AG20443 (cell line): ENCODE measurements at places on chromosomes 11 and 22.
A peak's percentile ranks its signal among the peaks of the same experiment; 100 is the strongest.

- peak; percentile 78 for DNase-seq
Observed at GRCh38 chr11:130737866-130738431, 178.3 kb downstream of the SNX19 start.

GRCh38 chr11:126487711-126488110, 132.2 kb downstream of the ST3GAL4 start:
- DNase-seq, result no peak

- DNase-seq, result no peak
Observed at GRCh38 chr22:28398981-28399380, 280.7 kb downstream of the TTC28 start.

GRCh38 chr22:37769056-37769455, 38.7 kb upstream of the GCAT start:
- DNase-seq, result no peak

DNA sequence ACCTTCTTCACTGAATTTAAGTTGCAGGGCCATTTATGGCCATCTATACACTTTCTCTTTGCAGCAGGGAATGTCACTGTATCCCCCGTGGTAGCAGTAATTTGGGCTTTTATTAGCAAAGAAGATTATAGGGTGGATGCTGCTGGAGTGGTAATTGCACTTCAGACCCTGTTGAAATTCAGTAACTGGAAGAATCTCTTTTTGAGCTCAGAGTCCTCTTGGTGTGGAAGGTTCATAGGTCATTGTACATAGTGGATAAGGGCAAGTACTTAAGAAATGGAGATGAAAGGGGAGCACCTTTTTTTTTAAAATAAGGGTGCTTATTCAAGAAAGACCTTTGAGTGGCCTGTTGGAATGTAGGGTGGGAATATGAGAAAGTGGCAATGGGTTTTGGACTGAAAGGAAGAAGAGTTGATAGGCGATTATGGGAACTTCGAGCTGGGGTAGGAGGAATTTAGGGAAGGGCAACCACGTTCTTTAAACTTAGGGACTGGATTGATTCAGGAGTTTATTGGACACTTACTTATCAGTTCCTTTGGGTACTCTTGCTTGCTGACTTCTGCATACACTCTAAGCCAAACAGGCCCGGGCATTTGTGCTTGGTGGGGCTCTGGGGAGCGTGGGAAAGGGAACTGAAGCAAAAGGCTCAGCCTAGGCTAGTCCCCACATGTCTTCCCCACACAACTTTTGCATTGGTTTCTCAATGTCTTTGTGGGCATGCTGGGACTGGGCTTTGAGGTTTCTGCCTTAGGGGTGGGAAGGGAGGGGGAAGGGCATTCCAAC, 26.5 kb downstream of the CTNND1 start:
- DNase-seq, result peak; percentile 27

GRCh38 chr11:66789097-66789890, 53.9 kb upstream of the RCE1 start:
- no peak for DNase-seq

DNA sequence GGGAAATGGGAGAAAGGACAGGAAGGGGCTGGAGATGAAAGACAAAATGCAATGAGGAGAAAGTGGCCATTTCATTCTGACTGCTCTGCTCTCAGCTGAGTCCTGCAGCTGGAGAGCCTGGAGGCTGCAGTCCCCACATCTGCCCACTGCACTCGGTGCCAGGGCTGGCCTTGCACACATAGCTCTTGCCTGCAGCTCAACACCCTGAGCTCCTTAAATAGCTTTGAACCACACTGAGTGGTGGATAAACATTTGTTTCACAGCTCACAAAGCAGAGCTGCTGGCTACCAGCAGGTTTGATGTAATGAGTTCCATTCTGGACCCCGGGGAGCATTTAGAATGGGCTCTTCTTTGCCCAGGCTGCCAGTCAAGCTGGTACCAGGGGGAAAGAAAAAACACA, 426.1 kb upstream of the CADM1 start:
- no peak for DNase-seq

GRCh38 chr22:16563555-16564520, 28.8 kb downstream of the CCT8L2 start:
- no peak for DNase-seq

DNA sequence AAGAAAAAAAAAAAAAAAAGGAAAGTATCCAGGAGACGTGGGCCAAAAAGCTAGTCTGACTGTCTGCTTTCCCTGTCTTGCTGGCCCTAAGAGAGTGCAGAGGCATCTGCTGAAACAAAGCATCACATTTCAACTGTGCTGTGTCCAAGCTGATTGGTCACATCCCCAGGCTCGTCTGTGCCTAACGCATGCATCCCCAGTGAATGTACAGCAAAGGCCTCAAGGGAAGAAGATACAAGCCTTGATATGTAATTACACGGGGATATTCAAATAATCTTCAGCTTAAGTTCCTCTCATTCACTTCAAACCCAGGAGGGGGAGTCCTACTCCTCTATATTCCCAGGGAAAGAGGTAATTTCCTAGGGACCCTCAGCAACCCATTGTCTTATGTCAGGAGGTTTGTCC, 5.4 kb upstream of the SORL1 start:
- no peak for DNase-seq

- DNase-seq, result no peak
Observed at GRCh38 chr11:8933931-8934330, 1.2 kb upstream of the C11orf16 start.

DNA sequence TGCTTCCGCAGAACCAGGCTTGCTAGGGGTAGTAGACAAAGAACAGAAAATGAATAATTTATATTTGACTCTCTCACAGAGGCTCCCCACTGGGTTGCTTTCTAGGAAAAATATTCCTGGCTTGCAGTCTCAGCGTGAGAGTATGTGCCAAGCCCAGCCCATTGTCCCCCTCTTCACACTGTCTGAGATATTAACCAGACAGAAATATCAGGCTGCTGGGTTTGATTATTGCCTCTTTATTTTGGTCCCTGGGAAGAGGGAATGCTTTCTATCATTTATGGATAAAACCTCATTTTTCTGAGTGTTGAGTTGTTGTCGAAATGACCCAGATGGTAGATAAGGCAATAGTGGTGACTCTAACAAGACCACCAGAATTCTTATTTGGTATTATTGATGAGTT, 367.9 kb downstream of the METTL15 start:
- DNase-seq, result no peak

GRCh38 chr11:16936643-16937042, 77.6 kb downstream of the PLEKHA7 start:
- no peak for DNase-seq

DNA sequence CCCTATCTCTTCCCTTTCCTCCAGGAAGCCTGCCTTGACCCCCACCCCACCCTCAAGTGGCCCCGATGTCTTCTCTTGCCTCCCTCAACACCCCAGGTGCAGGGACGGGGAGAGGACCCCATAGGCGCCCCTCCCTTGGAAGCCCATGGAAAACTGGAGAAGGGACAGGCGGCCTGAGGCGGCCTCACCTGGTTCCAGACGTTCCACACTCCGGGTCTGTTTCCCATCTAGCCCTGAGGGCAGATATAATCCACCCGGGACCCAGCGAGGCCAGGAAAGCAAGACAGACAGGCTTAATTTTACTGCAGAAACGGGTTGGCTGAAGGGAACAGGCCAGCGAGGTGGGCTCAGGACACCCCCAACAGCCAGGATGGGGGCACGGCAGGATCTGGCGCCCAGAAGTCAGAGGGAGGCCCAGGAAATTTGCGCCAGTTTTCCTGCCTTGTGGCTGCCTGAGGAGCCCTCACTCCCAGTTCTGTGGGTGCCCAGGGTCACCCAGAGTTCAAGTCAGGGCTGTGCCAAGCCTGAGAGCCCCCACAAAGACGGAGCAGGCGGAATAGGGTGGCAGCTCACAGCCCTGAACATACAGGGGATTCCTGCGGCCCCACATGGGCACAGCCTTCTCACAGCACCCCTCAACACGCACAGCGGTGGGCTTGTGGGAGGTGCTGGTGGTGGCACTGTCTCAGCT, 3.0 kb upstream of the SIGIRR start:
- DNase-seq, result no peak

- DNase-seq, result no peak
Observed at GRCh38 chr11:101288392-101288791, 158.8 kb upstream of the PGR start.

DNA sequence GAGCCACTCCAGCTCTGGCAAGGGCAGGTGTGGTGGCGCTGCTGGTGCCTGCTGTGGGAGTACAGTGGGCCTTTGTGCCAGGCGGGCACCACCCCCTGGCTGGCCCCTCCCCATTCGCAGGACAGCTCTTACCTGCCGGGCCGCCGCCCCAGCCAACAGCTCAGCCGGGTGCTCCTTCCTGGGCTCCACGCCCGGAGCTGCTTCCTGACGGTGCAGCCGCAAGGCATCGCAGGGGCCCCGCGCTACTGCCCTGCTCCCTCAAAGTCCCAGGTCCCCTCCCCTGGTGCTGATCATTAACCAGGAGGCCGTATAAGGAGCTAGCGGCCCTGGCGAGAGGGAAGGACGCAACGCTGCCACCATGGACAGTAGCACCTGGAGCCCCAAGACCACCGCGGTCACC, at the start of gene SLC5A1:
SLC5A1 (plus strand) TSS at position 338 of the 400 bp plus-strand sequence; CDS start at position 359, 21 bp downstream.
- DNase-seq, result no peak

DNA sequence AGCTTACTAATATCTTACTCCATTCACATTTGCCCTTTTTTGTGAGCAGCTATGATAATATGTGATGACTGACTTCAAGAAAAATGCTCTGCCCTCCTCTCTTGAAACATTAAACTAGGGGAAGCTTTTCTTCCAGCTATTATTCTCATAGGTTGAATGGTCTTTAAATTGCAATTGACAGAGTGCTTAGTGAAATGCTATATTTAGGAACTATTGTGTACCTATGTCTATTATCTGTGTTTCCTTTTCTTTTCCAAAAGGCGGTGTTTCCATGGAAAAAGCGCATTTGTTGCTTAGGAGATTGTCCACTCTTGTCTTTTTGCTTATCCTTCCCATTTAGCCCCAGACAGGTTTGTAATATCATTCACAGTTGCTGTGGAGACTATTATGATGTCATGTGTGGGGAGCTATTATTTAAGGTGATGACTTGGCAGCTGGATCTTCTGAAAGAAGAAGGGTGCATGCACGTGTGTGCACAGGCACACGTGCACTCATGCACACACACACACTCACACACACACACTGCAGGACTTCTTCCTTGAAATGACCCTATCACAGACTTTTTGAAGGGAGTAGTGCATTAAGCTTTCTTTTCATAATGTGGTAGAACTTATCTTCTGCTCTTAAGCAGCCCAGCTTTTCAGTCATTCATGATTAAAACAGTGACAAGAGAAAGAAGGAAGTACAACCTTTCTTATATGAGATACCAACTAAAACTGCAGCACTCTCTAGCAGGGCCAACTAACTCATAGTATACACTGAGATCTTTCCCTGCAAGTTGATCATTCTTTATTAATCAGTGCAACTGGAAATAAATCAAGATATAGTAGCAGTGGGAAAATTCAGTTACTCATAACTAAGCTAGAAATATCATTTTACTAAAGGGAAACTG, 340.8 kb upstream of the MTNR1B start:
- DNase-seq, result no peak

GRCh38 chr22:46354176-46354992, 18.9 kb downstream of the TRMU start:
- DNase-seq, result no peak

- DNase-seq, result no peak
Observed at GRCh38 chr11:112485280-112485679, 224.6 kb upstream of the PLET1 start.

GRCh38 chr11:34502949-34503348, 10.6 kb downstream of the ELF5 start:
- DNase-seq, result no peak

- DNase-seq, result no peak
Observed at GRCh38 chr11:121563900-121564822, 111.4 kb upstream of the SORL1-AS1 start.

- peak; percentile 50 for DNase-seq
Observed at GRCh38 chr11:62479631-62480201, 60.9 kb downstream of the SCGB1A1 start.

DNA sequence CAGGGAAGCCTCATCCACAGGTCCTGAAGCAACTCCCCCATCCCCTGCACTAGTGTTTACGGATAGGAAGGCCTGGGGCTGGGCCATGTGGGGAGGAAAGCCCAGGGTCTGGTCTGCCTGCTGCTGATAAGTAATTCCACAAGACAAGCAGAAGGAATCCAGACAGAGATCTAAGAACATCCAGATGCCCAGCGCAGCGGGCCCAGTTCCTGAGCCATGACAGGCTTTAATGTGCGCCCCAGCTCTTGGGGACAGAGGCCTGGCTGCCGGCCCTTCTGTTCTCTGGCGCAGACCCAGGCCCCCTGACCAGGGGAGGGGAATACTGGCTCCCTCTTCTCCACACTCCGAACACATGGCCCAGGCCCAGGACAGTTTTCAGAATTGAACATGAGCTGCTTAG, 28.8 kb upstream of the ETS1 start:
- no peak for DNase-seq

GRCh38 chr11:133576351-133576750, 44.0 kb upstream of the OPCML start:
- DNase-seq, result no peak

GRCh38 chr11:73019996-73020395, 122.1 kb downstream of the FCHSD2 start:
- DNase-seq, result no peak

GRCh38 chr11:43542750-43543712, 137.5 kb upstream of the HSD17B12 start:
- no peak for DNase-seq

DNA sequence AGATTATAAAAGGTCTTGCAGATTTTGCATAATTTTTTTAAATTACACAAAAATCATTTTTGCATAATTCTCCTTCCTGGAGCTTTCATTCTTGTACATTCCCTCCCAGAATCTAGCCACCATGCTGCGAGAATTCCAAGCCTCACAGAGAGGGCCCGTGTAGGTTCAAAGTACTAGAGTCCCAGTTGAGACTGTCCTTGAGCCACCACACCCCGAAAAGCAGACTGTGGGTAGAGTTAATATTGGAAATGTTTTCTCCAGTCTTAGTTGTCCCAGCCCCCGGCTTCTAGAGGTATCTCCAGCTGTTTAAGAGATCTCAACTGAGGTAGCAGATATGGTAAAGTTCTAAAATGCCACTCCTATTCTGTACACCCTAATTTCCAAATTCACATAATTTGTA, 407.3 kb upstream of the ANO3 start:
- DNase-seq, result no peak

DNA sequence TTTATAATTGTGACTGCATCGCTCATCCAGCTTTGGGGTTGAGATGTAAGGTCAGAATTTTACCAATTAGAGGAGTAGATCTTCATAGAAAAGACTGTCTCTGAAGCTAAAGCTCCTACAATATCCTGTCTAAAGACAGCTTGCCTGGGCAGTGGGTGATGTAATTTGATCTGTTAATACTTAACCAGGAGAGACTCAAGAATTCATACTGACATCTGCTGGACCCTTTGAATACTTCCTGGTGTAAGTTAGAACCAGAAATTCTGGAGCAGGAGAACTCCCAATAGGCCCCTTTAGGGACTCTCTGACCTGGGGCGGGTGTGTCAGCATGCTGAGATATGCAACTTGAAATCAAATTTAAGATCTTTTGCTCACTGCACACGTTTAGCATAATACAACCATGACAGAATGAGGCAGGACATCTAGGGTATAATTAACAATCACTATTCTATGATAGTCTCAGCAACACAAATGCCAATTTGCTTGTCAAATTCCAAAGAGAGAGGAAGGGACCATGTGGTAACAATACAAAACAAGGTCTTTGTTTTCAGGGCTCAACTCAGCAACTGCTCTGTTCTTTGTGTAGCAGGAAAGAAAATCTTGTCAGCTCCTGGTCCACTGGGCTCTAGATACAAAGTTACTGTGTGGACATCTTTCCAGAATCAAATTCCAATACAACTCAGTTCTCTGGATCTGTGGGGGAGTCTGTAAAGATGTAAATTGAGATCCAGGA, 143.9 kb downstream of the INSC start:
- no peak for DNase-seq

GRCh38 chr11:75938543-75938942, 123.5 kb downstream of the UVRAG start:
- DNase-seq, result peak; percentile 43

GRCh38 chr22:49730656-49731055, 97.0 kb downstream of the BRD1 start:
- no peak for DNase-seq
